Astrocyte of the spinal cord (primary cell): ENCODE measurements at places on chromosomes 7 and 10.
A peak's percentile ranks its signal among the peaks of the same experiment; 100 is the strongest.

DNA sequence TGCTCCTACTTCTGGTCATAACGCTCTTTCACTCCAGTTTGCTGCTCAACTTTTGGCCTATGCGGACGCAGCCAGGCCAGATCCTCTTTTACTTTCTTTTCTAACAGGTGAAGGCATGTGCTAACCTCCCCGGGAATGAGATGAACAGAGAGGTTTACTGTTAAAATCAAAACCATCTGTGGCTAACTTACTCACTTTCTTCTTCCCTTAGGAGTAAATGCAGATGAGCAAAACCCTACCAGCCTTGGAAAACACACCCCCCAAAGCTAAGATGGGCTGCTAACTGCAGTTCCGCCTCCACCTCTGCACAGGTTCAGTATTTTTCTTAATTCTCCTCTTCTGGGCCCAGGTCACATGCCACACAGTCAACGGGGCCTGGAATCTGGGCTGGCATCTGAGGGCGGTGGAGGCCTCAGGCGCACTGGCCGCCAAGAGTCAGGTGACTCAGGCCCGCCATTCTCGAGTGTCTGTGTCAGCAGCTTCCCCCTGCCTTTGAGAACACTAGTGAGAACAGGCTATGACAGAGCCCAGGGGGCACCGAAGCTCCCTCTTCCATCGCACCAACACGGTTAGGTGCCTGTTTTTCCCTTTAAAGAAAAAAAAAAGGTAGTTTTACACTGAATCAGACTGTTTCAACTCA is 11.1 kb downstream of the FAM53B start:
- peak; percentile 28 for DNase-seq

DNA sequence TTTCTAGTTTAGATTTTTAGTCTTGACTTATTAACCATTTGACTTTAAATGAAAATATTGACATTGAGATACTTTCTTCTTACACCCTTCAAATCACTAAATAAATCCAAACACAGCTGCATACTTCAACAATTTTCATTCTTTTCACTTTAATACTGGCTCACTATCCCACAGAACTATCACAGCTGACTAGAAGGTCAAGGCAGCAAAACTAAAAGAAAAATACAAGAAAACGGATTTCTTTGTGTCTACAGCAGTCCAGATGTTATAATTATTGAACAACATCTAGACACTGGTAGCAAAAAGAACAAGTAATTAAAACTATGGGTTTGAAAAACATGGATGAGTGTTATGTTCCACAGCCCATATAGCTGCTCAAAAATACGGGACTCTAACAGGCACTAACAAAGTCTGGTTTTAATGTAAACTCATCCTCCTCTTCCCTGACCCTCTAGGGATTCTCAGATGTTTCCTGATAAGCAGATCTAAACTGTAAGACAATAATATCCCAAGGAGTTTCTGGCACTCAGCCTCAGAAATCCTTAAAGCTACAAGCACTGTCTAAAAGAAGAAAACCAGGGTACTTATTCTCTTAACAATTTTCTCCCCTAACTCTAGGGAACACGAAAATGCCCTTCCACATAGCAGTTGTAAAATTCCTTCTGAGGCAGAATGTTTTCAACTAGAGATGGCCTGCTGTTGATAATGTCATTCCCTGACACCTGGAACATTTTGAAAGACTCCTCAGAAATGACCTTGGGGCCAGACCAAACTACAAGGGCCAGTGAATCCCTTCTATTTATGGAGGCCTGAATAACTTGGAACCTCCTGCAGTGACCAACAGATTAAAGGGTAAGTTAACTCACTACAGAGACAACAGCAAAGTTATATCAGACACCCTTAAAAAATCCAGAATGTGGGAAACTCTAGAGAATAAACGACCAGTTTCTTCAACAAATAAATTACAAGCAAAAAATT is 12.8 kb downstream of the DNMBP start:
- peak; percentile 62 for DNase-seq

DNA sequence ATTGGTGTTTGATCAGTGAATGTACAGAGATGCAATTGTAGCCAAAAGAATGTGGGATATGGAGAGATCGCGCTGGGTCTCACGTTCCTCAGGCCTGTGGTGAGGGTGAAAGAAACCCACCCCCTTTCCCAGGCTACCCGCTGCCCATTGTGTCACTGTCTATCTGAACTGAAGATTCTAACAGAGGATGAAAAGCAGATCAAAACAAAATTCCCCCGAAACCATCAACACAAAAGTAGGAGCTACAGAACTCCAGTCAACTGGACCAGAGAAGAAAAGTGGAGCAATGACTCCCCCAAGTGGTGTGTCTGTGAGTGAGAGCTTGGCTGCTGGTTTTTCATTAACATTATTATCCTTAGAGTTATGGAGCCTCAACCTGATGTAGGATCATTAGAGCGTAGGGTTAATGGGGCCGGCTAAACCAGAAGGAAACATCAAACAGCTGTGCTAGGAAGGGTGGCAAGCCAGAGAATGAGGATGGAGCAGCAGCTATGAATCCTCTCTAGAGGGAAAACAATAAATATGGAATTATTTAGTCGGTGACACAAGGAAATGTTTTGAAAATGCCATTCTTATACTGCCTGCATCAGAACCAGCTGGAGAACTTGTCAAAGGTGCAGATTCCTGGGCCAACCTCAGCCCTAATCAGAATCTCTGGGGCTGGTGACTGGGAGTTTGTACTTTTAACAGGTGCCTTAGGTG is 38.3 kb downstream of the AKR1B1 start:
- DNase-seq: peak; percentile 40

DNA sequence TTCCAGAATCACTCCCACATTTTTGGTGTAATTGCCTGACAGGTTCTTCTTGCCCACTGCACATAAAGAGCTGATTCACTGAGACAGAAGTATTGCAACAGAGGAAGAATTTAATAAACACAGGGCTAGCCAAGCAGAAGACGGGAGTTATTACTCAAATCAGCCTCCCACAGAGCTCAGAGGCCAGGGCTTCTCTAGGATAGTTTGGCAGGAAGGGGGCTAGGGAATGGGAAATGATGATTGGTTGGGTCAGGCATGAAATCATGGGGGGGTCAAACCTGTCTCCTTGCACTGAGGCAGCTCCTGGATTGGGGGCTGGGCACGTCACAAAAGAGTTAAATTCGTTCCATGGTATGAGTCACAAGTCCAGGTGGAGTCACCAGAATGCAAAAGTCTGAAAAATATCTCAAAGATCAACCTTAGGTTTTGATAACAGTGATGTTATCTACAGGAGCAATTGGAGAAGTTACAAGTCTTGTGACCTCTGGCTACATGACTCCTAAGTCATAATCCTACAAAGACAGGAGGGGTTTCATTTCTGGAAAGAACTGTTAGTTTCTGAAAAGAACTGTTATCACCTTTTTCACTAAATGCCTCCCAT is 30.2 kb upstream of the ERCC6 start:
- peak; percentile 48 for DNase-seq

- peak; percentile 29 for DNase-seq
Measured at GRCh38 chr10:18658271-18659124, 733 bp upstream of the ARL5B start.

GRCh38 chr7:95246831-95247370 is 77.4 kb downstream of the PON1 start:
- peak; percentile 78 for DNase-seq

DNA sequence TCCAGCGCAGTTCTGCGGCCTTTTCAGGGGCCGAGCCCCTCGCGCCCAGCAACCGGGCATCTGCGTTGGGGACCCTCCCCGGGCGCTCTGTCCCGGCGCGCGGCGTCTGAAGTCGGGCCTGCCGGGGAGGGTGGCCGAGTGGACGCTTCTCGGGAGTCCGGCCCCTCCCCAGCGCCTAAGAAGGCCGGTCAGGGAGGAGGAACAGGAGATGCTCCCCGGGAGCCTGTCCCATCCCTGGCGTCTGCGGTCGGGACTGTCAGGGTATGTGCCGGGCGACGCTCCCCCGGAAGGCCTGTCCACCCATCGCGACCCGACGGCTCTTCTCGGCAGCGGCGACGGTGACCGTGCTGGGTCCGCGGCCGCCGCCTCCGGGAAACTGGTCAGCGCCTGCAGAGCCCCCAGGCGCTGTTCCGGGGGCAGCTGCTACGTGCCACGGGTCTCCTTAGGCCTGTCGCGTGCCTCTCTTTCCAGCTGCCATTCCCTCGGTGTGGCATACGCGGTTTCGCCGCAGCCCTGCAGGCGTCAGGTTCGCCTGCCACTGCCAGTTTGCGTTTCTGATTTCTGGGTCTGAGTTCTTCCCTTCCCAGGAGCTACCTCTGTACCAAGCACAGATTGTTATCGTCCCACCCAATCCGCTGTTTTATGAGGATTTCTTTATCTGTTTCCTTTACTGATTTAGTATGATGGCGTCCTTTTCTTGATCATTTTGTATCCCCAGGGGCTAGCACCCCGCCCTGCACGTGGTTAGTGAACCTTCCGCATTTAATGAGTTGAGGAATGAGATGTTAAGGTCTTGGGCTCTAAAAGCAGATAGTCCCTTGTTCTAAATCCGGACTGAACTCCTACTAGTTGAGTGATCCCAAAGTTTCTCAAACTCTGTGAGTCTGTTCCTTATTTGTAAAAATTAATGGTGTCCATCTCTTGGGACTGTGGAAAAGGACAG is 782 bp downstream of the IFIT5 start:
- peak; percentile 43 for DNase-seq

GRCh38 chr10:51422311-51423120 is 276.9 kb downstream of the CSTF2T start:
- DNase-seq: peak; percentile 71

GRCh38 chr7:22127835-22128527 is 182.3 kb upstream of the CDCA7L start:
- no peak for DNase-seq

GRCh38 chr7:139830292-139830691 is 1.2 kb downstream of the TBXAS1 start:
- no peak for DNase-seq

- DNase-seq: no peak
Measured at GRCh38 chr10:113441220-113441619, 111.6 kb upstream of the HABP2 start.

DNA sequence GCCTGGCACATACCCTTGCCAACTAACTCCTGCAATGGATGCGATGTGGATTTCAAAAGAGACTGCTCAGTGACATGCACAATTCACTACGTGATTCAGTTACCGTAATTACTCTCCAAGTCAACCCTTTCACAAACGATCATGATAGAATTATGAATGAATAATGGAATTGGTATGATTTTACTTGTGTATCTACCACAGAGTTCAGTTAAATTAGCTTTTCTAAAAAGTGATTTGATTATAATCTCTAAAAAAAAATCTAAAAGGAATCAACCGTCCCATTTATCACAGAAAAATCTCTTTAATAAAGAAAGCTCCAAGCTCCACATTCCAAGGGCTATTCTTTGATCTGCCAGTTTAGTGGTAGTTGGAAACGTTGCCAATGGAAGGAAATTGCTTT is 30.4 kb upstream of the RSU1 start:
- peak; percentile 22 for DNase-seq

DNA sequence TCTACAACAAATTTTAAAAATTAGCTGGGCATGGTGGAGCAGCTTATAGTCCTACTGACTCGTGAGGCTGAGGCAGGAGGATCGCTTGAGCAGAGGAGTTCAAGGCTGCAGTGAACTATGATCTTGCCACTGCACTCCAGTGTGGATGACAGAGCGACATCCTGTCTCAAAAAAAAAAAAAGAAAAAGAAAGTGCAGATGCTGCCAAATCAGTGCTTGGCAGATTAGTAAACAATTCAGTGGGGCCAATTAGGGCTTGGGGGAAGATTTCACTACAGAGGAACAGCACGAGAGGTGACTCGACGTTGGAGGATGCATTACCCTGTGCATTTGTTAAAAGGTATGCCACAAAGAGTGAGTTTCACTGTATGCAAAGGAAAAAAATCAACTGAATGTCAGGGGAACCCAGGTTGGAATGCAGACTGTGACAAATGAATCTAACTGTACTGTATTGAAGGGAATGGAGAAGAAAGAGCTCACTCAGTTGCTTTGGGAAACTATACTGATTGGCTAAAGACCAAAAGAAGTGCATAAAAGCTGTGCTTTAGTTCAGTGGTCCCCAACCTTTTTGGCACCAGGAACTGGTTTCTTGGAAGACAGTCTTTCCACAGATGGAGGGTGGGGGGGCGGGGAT is 31.6 kb downstream of the GARIN1A start:
- no peak for DNase-seq

GRCh38 chr7:81211204-81211933 is 292.5 kb upstream of the SEMA3C start:
- peak; percentile 37 for DNase-seq

DNA sequence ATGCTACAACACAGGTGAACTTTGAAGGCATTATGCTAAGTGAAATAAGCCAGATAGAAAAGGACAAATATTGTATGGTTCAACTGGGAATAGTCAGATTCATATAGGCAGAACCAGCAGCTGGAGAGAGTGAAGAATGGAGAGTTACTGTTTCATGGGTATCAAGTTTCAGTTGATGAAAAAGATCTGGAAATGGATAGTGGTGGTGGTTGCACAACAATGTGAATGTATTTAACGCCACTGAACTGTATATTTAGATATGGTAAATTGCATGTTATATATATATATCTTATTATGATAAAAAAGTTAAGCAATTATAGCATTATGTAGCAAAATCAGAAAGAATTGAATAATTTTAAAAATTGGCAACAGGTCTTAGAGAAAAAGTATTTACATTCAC is 3.9 kb downstream of the LMBR1 start:
- DNase-seq: peak; percentile 20

DNA sequence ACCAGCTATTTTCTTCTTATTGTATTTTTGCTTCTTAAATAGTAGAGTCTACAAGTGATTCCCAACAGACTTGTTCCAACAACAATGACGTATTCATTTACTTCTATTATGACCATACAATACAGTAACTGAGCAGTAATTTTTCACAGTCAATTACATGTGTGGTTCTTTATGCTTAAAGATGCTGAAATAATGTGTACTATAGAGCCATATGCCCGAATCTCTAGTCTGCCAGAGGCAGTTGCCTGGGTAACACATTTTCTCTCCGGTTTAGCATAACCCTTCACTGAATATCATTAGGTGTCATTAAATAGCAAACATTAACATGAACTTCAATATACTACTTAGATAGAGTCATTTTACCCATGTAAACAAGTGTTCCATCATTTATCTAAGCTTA is 75.0 kb downstream of the SLC25A13 start:
- no peak for DNase-seq

GRCh38 chr7:128879939-128880746 is 17.5 kb downstream of the ATP6V1F start:
- peak; percentile 51 for DNase-seq

- peak; percentile 52 for DNase-seq
Measured at GRCh38 chr10:101367569-101368453, 13.8 kb downstream of the BTRC start.

DNA sequence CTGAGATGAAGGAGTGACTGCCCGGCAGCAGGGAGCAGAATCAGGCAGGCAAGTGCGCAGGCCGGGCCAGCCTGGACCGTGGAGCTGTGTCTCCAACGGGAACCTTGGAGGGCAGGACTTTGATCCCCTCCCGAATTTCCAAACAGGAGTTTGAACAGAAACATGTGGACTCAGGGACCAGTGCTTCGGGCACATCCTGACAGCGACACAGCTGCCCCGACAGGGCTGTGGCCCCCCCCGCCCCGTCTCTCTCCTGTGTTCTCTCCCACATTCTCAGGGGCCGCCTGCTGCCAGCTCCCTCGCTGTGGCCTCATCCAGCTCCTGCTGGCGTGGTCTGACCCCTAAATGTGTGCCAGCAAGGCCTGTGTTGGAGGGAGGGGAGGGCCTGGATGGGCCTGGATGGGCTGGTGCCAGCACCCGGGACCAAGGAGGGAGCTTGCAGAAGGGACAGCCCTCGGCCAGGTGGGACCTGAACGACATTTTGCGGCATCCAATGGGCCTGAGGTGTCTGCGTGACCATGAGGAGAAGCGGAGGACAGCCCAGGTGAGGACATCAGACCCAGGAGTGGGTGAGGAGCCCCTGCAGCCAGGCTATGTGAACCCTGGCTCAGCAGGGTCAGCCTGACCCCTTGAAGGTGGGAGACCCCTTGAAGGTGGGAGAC is 222.9 kb downstream of the DNAJB6 start:
- DNase-seq: no peak

GRCh38 chr10:119333146-119333792 is 125.9 kb downstream of the GRK5 start:
- peak; percentile 61 for DNase-seq
